ENCODE measurements at places on chromosomes 2 and 18. TPM values are rescaled to one million over a fixed set of nuclear protein-coding genes. Genes with fewer than 3 reads are reported as not detected.

Gene ESCO1
- 18.0 TPM for total RNA-seq

Gene FAP
- total RNA-seq, result 274 TPM

Gene ATP9B
- total RNA-seq, result 14.8 TPM

Gene IHH
- not detected for total RNA-seq

Gene CCDC195
- total RNA-seq, result not detected

Gene STON1
- total RNA-seq, result 20.0 TPM

Gene GATA6
- total RNA-seq, result 35.0 TPM

Gene SLC35F6
- 30.3 TPM for total RNA-seq

Gene NGEF
- total RNA-seq, result 1.9 TPM

Gene BMP10
- total RNA-seq, result not detected

Gene USP37
- 13.4 TPM for total RNA-seq

Gene MAPRE3
- 2.8 TPM for total RNA-seq

Gene CD207
- not detected for total RNA-seq

Gene TDRD15
- total RNA-seq, result not detected

Gene RAB17
- total RNA-seq, result 0.19 TPM

Gene MGAT5
- 55.6 TPM for total RNA-seq

All from regular cardiac myocyte (primary cell).